CD4-positive, CD25-positive, alpha-beta regulatory T cell (primary cell): ENCODE measurements at places on chromosomes 13 and 19. TPM values are rescaled to one million over a fixed set of nuclear protein-coding genes. Genes with fewer than 3 reads are reported as not detected.

ZNF180 gene
- polyA plus RNA-seq: 10.2 TPM

BST2 gene
- polyA plus RNA-seq: 157 TPM

GRCh38 chr19:35861640-35862160 is 5.0 kb downstream of the KIRREL2 start:
- peaks cover 9% of the 10 kb centered on the region for H3K27me3 ChIP-seq
- no peak overlapping the region for H3K4me3 ChIP-seq
- no peak for DNase-seq
- no peaks in the 10 kb centered on the region for H3K36me3 ChIP-seq

- H3K36me3 ChIP-seq: no peaks in the 10 kb centered on the region
- H3K27ac ChIP-seq: no peak overlapping the region
- H3K4me3 ChIP-seq: no peak overlapping the region
- peaks cover 7% of the 10 kb centered on the region for H3K27me3 ChIP-seq
- peaks cover 12% of the 10 kb centered on the region for H3K4me1 ChIP-seq
Observed at GRCh38 chr19:46408664-46409039, 4.7 kb downstream of the CCDC8 start.

GRCh38 chr13:113734099-113734825 is 24.8 kb upstream of the TMEM255B start:
- H3K27me3 ChIP-seq: no peaks in the 10 kb centered on the region
- H3K4me1 ChIP-seq: no peaks in the 10 kb centered on the region
- no peak overlapping the region for H3K27ac ChIP-seq
